Activated T-cell treated with anti-CD3 and anti-CD28 coated beads, Interleukin-2, amount 50 U/mL, for 24 hours (primary cell): ENCODE measurements at places on chromosomes 7 and 10.
A peak's percentile ranks its signal among the peaks of the same experiment; 100 is the strongest.

DNA sequence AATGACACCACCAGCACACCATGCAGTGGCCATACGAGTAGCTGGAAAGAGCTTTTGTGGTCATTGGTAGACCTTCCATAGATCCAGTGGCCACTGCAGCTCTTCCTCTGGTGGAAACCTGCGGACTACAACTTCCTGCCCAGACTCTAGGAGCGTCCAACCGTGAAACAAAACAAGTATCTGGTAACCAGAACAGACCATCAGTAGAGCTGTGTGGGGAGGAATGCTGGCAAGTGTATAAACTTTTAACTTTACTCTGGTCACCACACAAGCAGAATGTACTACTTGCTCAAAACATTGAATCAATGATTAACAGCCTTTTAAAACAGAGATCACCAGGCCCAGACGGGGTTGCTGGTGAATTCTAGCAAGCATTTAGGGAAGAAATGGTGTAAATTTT lies 154.7 kb upstream of the DGKB start:
- no peak for DNase-seq

GRCh38 chr7:50335795-50336754 lies 31.6 kb downstream of the IKZF1 start:
- peak; percentile 89 for DNase-seq

DNA sequence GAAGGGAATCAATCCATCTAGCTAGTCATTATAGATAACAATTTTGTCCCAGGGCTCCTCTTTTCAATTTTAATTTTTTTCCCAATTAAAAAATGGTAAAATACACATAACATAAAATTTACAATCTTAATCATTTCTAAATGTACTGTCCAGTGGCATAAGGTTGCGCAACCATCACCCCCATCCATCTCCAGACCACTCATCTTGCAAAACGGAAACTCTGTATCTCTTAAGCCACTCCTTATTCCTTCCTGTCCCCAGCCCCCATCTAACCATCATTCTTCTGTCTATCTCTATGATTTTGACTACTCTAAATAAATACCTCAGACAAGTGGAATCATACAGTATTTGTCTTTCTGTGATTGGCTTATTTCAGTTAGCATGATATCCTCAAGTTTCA lies 46.1 kb upstream of the RAB18 start:
- no peak for DNase-seq

DNA sequence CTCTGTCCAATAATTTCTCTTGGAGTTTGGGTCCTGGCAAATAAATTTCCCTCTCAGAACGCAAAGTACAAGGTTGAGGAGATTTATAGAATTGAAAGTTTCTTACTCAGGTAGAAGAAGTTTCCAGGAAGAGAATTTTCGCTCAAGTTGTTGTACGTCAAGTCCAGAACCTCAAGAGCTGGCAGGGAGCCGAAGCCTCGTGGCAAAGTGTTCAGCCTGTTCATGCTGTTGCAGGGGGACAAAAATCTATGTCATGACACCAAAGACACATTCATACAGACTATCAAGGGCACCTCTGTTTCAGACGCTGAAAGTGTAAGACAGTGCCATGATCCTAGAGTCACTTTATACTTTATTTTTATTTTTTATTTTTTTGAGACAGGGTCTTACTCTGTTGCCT lies 62.5 kb downstream of the RSU1 start:
- no peak for DNase-seq

GRCh38 chr10:63843107-63843506 lies 321.9 kb downstream of the REEP3 start:
- no peak for DNase-seq

DNA sequence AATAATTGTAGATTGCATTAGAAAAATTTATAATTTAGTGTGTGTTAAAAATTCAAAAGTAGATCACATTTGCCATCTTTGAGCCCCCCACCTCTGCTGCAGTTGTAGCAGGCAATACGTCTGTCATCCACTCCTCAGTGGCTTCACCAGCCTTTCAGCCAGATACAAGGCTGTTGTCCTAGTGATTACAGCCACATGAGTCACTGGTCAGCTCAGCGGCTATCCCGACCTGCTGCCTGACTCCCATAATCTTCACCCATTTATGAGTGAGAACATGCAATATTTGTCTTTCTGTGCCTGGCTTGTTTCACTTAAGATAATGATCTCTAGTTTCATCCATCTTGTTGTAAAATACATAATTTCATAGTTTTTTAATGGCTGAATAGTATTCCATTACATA lies 9.2 kb downstream of the OR2A5 start:
- DNase-seq: no peak

- DNase-seq: no peak
Observed at GRCh38 chr7:41232086-41232485, 470.8 kb downstream of the INHBA start.

DNA sequence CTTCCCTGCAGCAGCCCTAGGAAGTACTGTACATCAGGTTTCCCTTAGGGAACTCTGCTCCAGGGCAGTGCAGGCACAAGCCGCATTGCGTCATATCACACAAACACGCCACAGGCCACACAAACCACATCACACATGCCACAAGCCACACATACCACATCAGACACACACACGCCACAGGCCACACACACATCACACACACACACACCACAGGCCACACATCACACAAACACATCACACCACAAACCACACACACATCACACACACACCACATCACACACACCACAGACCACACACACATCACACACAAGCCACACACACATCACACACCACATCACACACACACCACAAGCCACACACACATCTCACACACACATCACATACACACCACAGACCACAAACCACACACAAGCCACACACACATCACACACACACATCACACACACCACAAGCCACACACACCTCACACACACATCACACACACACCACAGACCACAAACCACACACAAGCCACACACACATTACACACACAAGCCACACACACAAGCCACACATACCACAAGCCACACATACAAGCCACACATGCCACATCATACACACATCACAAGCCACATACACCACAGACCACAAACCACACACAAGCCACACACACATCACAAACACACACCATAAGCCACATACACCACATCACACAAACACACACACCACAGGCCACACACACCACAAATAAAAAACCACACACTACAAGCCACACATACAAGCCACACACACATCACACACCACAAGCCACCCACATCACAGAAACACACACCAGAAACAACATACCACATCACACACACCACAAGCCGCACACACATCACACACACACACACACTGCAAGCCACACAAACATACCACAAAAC lies 53.4 kb downstream of the TMEM209 start:
- DNase-seq: peak; percentile 59

DNA sequence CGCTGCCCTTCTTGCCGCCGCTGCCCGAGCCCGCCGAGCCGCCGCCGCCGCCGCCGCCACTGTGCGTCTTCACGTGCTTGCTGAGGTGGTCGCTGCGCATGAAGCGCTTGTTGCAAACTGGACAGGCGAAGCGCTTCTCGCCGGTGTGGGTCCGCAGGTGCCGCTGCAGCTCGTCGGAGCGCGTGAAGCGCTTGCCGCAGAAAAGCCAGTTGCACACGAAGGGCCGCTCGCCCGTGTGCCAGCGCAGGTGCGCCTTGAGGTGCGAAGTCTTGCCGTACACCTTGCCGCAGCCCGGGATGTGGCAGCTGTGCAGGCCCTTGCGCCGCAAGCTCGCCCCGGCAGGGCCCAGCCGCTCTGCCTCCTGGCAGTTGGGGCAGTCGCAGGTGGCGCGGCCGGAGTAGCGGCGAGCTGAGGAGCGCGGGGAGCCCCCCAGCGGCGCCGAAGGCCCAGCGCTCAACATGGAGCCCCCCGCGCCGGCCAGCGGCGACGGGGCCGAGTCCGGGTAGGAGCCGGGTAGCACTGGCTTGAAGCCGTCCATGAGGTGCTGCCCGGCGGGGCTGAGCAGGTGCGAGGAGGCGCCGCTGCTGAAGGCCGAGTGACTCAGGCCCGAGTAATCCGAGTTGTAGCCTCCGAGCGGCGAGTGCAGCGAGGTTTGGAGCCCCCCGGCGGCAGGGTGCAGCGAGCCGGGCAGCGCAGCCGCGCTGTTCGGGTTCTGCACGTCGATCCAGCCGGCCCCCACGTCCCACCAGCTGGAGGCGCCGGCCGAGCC lies 2.1 kb downstream of the SP8 start:
- DNase-seq: no peak

DNA sequence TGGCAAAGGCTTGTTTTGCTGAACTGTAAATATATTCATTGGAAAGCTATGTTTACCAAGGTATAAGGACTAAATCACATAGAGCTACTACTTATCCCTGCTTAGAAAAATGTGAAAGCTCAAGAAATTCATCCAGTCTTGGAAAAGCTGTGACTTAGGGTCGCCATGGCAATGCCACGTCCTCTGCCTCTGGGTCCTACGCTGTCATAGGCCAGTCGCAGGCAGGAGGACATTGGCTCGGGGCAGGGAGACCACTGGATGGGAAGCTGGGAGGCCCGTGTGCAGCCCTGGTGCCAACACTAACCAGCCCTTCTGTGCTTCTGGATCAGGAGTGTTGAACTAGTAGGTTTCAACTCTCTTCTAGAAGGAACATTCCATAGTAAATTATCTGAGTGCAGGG lies 67.3 kb upstream of the PDZD8 start:
- DNase-seq: no peak

GRCh38 chr7:50940621-50941020 lies 157.9 kb upstream of the GRB10 start:
- DNase-seq: no peak

- DNase-seq: peak; percentile 15
Observed at GRCh38 chr7:30936650-30937245, 25.1 kb downstream of the AQP1 start.

- no peak for DNase-seq
Observed at GRCh38 chr7:71424166-71425035, 292.5 kb downstream of the GALNT17 start.

DNA sequence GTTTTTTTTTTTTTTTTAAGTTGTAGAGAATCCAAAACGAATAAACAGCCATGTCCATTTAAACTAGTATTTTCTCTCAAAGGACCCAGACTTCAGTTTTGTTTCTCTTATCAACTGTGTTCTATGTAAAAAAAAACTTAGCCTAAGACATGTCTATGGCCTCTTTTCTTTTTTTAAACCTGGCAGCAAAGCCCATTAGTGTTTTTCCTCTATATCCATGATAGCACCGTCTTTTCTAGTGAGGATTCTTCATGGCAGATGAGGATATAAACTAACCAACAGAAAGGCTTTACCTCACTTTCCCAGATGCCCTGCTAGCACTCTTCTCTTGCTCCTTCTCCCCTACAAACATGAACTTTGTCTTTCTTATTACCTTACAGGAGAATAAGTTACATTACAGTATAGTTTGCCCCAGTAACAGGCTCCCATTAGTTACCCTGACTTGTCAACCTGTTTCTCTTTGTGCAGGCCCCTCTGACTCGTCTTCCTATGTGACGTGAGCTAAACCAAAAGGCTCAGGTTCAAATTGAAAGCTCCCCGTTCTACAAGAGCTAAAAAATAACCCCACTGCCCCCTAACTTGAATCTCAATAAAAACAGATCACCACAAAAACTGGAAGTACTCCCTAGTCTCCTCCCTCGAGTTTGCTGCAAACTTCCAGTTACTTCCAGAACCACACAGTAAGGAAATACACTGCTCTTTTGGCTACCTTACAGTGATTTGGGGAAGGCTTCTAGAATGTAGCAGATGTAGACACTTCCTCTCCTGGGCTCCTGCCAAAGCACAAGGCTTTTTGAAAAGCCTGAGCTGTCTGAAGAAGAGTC lies 20.1 kb downstream of the P4HA1 start:
- DNase-seq: no peak

DNA sequence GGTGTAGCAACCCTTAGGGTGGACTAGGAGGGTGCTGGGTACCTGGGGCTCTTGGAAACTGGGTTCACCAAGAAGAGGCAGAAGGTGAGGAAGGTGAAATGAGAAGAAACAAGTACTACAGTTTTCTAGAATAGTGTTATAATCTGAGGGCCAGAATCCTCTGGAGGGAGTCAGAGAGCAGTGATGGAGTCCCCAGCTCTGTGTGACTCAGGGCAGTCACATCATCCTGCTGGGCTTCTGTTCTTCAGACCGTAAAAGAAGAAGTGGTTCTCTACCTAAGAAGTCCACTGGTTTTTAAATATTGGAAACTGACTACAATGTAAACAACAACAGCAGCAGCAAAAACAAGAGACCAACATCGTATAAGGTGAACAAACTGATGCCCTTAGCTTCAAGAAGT lies 197.3 kb downstream of the PRPF18 start:
- no peak for DNase-seq

GRCh38 chr7:157412021-157412443 lies 75.2 kb downstream of the DNAJB6 start:
- peak; percentile 62 for DNase-seq

- no peak for DNase-seq
Observed at GRCh38 chr7:126689037-126689436, 563.7 kb downstream of the GRM8 start.

DNA sequence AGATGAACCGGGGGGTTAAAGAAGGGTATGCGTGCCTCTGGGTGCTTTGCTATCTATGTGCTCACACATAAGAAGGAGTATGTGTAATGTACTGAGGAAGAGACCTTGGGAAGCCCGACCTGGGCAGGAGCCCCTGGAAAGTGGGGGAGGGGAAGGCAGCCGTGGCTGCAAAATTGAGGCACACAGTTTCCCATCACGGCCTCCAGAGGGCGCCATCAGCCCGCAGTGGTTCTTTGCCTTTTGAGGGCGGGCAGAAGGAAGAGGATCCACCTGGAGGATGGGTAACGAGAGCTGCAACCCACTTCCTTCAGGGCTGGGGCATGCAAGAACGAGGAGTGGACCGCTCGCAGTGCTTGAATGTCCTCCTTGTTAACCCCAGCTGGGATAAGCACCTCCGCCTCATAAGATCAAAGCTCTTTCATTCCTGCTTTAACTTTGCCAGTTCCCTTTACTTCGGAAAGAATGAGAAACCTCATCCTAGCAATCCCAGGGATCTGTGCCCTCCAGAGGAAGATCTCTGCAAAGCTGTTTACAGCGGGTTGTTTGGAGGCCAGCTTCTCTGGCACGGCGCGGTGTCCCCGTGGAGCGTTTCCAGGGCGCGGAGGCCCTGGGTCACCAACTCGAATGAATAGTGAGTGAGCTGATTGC lies 77.9 kb downstream of the PCGF5 start:
- peak; percentile 87 for DNase-seq

- no peak for DNase-seq
Observed at GRCh38 chr10:78301891-78302738, 268.5 kb downstream of the RPS24 start.

- DNase-seq: no peak
Observed at GRCh38 chr7:130379921-130380860, at the start of gene CPA1. Gene CPA1 (plus strand): TSS chr7:130380494. CDS start chr7:130380521, 27 bp downstream.

GRCh38 chr10:51020200-51020599 lies 54.1 kb upstream of the PRKG1 start:
- no peak for DNase-seq

- peak; percentile 74 for DNase-seq
Observed at GRCh38 chr10:43304687-43305333, 37.9 kb upstream of the RASGEF1A start.

DNA sequence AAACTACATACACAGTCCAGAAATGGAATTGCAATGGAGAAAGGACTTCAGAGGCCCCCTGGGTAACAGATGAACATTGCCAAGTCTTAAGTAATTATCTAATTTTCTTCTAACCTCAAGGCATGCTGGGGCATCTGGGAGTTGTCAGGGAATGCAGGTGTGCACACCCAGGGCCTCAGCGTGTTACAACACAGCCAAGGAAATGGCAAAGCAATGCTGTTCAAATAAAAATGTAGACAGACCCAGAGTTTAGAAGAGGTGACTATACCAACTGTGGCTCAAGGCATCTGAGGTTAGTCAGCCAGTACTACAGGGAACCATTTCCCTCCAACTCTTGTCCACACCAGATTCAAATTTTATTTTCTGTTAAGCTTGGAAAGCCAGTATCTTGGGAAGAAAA lies 73.6 kb downstream of the CCDC3 start:
- no peak for DNase-seq
